ENCODE measurements at places on chromosomes 4 and X.

DNA sequence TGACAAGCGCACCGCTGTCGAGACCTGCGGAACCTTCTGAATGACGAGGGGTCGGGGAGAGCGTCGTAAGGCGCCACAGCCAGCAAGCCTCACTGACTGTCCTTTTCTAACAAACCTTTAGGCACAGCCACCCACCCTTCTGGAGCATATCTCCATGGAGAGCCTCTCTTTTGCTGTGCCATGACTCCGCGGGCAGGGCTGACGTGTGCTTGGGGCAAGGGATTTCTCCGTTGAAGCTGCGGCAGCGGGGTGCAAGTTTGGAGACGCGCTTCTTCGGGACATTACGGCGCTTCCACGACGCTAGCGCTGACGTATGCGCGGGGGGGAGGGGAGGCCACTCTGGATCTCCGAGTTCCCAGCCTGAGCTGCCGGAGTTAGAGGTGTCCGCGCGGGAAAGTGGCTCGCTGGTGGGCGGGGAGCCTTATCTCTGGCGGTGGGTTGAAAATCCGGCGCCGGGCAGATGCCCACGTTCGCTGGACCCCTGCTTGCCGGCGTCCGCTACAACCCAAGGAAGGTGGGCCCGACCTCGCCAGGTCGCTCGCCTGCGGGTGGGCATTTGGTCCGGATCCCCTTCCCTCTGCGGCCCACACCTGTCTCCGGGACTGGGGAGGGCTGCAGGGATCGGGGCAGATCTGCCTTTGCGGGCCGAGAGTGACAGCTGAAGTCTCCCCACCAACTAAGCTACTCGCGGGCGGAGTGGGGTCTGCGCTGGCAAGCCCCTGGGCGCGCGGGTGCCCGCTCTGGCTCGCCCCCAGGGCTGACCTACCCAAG lies 543 bp upstream of the SLC10A7 start:
- DNase-seq = peak; percentile 83

- no peak for DNase-seq
Observed at GRCh38 chr4:140666889-140667614, 89.1 kb downstream of the TBC1D9 start.

GRCh38 chr4:57110640-57111511 lies 691 bp upstream of the IGFBP7 start:
- no peak for DNase-seq

- DNase-seq = no peak
Observed at GRCh38 chr4:36316607-36317006, 35.2 kb downstream of the DTHD1 start.

- no peak for DNase-seq
Observed at GRCh38 chr4:152101556-152102435, 341.0 kb upstream of the GATB start.

GRCh38 chrX:94908171-94908570 lies 1234.2 kb downstream of the FAM133A start:
- DNase-seq = no peak

GRCh38 chr4:134499074-134499473 lies 297.5 kb upstream of the PABPC4L start:
- DNase-seq = no peak

All from stimulated activated CD4-positive, alpha-beta T cell treated with anti-CD3 and anti-CD28 coated beads, Interleukin-1b, Interleukin-23, amount 100 ng/mL, for 1 hour (primary cell).